AG09319 (cell line): ENCODE measurements at places on chromosomes 2 and 18.

- DNase-seq = no peak
These were observed 237.9 kb downstream of the NBAS start for GRCh38 chr2:15323227-15323626.

DNA sequence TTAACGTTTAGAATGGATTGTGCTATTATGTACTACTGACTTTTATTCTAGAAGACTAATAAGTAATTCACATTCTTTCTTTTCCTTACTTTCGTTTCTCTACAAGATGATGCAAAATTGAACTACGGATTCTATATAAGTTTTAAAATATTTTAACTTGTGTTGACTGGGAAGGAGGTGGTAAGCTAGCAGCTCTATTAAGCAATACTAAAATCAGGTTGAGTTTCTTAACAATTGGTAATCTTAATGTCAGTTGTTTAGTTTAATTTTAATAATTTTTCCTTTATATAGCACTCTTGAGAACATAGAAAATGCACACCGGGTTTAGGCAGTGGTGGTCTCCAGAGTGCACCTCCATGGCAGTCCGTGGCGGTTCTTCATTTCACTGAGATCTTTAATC is 215.2 kb downstream of the MCFD2 start:
- no peak for DNase-seq

GRCh38 chr18:42028247-42028832 is 73.3 kb downstream of the PIK3C3 start:
- DNase-seq = no peak

DNA sequence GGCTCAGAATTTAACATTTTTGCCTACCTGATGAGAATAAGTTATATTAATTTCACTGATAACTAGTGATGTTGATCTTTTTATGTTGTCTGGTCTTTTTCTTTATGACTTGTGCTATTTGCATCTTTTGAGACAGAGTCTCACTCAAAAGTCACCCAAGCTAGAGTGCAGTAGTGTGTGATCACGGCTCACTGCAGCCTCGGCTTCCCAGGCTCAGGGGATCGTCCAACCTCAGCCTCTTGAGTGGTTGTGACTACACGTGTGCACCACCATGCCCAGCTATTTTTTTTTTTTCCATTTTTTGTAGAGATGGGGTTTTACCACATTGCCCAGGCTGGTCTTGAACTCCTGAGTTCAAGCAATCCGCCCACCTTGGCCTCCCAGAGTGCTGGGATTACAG is 7.5 kb downstream of the SMCHD1 start:
- DNase-seq = no peak

DNA sequence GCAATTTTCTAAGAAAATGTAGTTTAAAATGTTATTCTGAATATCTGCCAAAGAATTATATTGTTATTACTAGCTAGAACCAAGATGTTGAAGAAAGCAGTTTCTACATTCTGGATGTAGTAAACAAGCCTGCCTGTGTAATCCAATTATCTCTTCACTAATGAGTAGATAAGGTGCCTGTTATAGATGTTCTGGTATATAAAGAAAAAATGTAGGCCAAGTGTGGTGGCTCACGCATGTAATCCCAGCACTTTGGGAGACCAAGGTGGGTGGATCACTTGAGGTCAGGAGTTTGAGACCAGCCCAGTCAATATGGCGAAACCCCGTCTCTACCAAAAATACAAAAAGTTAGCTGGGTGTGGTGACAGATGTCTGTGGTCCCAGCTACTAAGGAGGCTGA is 28.9 kb downstream of the CD302 start:
- no peak for DNase-seq

DNA sequence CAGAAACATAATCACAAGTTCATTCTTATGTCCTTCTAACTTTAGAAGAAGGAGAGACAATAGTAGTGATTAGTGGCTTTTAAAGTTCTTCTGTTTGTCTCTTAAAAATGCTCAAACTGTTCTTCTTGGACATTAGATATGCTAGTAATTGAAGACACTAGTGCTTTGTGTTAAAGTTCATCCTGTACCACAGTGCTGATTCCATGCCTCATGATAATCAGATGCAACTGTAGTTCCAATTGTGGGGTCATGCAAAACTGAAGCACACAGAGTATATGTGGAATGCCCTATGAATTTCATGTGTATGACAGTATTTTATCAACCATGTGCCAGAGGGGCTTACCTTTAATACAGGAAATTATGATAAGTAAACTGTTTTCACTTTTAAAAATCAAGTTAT is 11.4 kb upstream of the KCNJ13 start:
- no peak for DNase-seq

DNA sequence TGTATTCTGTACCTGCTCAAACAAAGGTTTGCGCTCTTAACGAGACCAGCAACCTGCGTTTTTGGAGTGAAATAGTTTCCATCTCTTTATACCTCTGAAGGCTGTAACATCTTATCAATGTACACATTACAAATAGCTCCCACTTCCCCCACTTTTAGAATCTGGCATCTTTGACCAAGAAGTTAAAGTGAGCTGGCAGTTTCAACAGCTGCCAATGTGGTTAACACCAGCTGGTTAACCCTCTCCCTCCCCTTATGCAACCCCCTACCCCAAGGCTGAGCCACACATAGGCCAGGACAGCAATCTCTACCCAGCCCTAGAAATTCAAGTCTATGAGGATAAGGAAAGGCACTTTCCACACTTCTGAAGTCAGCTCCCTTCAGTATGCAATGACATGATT is 2.2 kb upstream of the SERTAD2 start:
- no peak for DNase-seq

DNA sequence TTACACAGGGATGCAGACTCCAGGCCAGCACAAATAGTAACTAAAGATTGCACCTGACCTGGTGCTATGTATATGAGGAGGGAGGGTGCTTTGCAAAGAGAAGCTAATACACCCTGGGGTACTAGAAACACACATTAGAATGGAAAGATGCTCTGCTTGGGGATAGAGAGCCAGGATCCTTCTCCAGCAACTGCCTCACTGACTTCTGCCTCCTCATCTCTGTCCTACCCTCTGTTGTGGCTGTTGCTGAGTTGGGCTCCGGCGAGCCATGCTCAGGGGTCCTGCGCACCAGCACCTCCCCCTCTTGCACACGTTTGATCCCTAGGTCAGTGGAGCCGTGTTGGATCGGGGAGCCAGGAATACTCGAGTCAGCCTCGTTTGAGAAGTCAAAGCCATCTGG is 23.7 kb upstream of the ORC2 start:
- no peak for DNase-seq

DNA sequence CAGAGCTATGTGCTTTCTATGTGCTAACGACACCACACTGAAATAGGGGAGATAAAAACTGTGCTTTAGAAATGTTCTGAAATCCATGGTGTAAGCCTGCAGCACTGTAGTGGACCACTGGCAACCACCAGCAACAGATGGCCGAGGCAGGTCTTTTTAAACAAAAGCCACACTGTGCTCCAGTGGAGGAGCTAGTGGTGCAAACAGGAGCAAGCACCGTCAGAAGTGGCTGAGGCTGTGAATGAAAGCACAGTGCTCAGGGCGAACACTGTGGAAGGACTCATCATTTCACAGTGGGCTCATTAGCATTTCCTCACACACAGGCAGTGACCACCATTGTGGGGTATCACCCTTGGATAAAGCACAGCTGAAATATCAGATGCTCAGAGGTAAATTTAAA is 22.9 kb upstream of the MTX2 start:
- no peak for DNase-seq

DNA sequence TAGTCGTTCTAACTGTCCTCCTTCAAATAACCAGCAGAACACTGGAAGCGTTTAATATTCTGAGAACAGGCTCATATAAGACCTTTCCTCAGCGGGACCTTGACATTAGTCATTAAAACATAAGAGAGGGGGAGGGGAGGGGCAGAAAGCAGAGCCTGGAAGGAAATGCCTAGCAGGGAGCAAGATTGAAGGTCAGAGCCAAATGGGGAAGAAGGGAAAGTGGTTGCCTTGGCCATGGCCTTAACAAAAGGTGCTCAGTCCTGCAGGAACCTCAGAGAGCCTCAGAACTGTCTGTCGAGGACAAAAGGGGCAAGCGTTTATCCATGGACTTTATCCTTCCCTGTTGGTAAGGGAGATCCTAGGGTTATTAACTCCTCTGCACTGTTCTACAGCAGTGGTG is 856 bp upstream of the PLA2R1 start:
- DNase-seq = no peak
